ENCODE measurements at places on chromosomes 3 and 15. TPM values are rescaled to one million over a fixed set of nuclear protein-coding genes. Genes with fewer than 3 reads are reported as not detected.

Gene TLR9
- total RNA-seq, result 0.27 TPM

Gene SLC51B
- total RNA-seq, result not detected

Gene RTP2
- total RNA-seq, result not detected

Gene C3orf20
- 0.37 TPM for total RNA-seq

Gene SNX22
- 0.20 TPM for total RNA-seq

DNA sequence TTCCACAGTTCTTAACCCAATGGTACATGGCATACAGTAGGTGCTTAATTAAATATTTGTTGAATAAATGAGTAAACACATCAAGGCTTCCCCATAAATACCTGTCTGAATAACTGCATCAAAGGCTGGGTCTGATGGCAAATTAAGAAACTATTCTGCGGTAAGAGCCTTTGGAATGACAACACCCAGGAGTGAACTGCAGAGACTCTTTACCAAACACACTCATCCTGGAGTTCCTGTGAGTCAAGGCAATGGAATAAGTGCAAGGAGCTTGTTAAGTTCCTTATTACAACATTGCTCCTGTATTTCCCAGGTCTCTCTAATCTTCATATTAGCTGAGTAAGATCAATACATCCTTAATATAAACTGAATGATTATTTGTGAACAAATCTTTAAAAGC lies 119.9 kb upstream of the STT3B start:
- H3K27ac ChIP-seq, result no peak overlapping the region
- H3K27me3 ChIP-seq, result no peaks in the 10 kb centered on the region
- H3K36me3 ChIP-seq, result no peaks in the 10 kb centered on the region

DNA sequence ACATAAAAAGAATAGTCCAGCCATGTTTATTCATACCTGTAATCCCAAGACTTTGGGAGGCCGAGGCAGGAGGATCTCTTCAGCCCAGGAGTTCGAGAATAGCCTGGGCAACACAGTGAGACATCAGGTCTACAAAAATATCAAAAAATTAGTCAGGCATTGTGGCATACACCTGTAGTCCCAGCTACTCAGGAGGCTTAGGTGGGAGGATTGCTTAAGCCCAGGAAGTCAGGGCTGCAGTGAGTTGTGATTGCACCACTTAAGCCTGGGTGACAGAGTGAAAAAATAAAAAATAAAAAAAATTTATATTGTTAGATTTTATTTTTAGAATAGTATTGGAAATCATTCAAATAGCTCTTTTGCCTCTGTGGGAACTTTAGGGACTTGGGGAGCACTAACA lies 12.8 kb upstream of the TM4SF1 start:
- H3K4me1 ChIP-seq, result no peaks in the 10 kb centered on the region
- no peaks in the 10 kb centered on the region for H3K36me3 ChIP-seq
- peaks cover 1% of the 10 kb centered on the region for H3K27me3 ChIP-seq
- no peak overlapping the region for H3K4me3 ChIP-seq
- DNase-seq, result no peak

- DNase-seq, result no peak
- peaks cover 33% of the 10 kb centered on the region for H3K4me1 ChIP-seq
- H3K27me3 ChIP-seq, result no peaks in the 10 kb centered on the region
Measured at GRCh38 chr3:107599772-107600145, 77.0 kb downstream of the BBX start.

GRCh38 chr15:25775317-25775912 lies 87.7 kb downstream of the ATP10A start:
- H3K27ac ChIP-seq, result no peak overlapping the region
- peaks cover 4% of the 10 kb centered on the region for H3K36me3 ChIP-seq
- no peak for DNase-seq
- no peaks in the 10 kb centered on the region for H3K4me1 ChIP-seq
- no peaks in the 10 kb centered on the region for H3K27me3 ChIP-seq

- H3K36me3 ChIP-seq, result no peaks in the 10 kb centered on the region
- no peak for DNase-seq
- H3K27ac ChIP-seq, result no peak overlapping the region
- H3K4me3 ChIP-seq, result no peak overlapping the region
Measured at GRCh38 chr3:14537590-14538450, 2.3 kb downstream of the GRIP2 start.

DNA sequence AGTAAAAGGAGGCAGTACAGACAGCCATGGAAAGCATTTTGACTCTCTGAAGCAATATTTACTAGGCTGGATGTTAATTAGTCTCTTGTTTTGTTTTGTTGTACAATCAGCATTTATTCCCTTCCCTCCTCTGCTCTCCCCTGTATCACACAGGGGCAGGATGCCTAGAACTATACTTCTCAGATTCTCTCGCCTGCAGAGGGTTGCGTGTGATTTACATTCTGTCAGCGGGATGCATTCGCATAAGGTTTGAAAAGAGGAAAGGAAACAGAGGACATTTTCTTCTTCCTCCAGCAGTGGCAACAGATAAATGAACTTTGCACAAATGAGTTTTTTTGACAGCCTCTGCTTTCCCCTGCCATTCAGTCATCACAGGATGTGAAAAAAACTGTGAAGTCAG lies 188.3 kb downstream of the RSL24D1 start:
- no peak overlapping the region for H3K27ac ChIP-seq
- no peaks in the 10 kb centered on the region for H3K27me3 ChIP-seq
- H3K36me3 ChIP-seq, result no peaks in the 10 kb centered on the region
- H3K4me3 ChIP-seq, result no peak overlapping the region

GRCh38 chr3:20811631-20812030 lies 625.6 kb upstream of the SGO1 start:
- H3K36me3 ChIP-seq, result no peaks in the 10 kb centered on the region
- H3K27ac ChIP-seq, result no peak overlapping the region
- H3K27me3 ChIP-seq, result no peaks in the 10 kb centered on the region
- no peak for DNase-seq

DNA sequence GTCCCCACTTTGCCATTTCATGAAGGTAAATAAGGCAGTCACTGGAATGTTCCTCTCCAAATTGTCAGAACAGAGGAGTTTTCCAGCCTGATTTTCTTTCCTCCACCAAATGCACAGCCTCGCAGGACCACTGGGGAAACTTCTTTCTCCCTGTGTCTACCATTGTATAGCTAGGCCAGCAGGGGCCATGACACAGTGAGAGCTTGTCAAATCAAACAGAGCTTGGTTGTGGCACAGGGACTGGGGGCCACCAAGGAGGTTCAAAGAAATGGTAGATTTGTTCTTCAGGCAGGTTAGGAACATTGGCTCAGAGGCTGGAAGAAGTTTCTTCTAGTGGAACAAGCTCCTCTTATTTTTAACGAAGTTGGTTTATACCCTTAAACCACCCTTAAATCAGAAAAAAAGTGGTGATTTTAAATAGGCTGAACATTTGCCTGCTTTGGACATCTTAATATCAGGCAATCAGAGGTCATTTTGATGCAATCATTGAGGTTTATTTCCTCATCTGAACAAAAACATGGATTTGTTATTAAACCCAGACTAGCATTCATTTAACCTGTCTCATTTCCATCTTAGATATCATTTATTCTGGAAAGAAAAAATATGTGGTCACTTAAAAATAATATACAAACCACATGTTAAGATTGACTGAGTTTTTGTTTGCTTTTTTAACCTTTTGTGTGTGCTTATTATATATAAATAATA lies 105.6 kb downstream of the GTPBP8 start:
- no peaks in the 10 kb centered on the region for H3K27me3 ChIP-seq
- no peak for DNase-seq
- H3K36me3 ChIP-seq, result no peaks in the 10 kb centered on the region
- H3K4me3 ChIP-seq, result no peak overlapping the region
- no peak overlapping the region for H3K27ac ChIP-seq

- H3K4me1 ChIP-seq, result no peaks in the 10 kb centered on the region
- no peak overlapping the region for H3K27ac ChIP-seq
- no peak overlapping the region for H3K4me3 ChIP-seq
- H3K36me3 ChIP-seq, result no peaks in the 10 kb centered on the region
- peaks cover 2% of the 10 kb centered on the region for H3K27me3 ChIP-seq
Measured at GRCh38 chr3:194176274-194176991, 40.5 kb downstream of the HES1 start.

DNA sequence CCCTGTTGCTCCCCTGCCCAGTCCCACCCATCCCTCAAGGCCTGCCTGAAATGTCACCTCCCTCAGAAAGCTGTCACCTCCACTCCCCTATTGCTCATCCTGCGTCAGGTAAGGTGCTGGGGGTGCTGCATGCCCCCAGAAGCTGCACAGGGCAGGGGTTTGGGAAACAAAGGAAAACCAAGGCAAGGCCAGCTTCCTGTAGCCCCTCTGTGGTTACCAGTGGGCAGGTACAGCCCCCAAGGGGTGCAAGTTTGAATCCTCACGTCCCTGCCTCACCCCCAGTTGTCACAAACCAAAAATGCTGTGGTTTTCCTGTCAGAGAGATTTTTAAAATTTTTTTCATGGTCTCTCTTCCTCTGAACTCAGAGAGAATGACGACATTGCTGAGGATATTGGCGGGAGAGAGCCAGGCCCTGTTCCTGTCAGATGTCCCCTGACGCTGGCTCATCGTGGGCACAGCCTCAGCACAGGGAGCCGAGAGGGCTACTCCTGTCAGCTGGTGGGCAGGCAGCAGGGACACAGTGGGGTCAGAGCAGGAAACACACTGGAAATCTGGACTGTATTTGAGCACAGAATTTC lies 27.0 kb downstream of the PSTPIP1 start:
- peaks cover 23% of the 10 kb centered on the region for H3K4me1 ChIP-seq
- peak; percentile 53 for DNase-seq
- H3K27me3 ChIP-seq, result no peaks in the 10 kb centered on the region
- peaks cover 54% of the 10 kb centered on the region for H3K36me3 ChIP-seq
- H3K27ac ChIP-seq, result peak overlapping the region; percentile 64
- no peak overlapping the region for H3K4me3 ChIP-seq

DNA sequence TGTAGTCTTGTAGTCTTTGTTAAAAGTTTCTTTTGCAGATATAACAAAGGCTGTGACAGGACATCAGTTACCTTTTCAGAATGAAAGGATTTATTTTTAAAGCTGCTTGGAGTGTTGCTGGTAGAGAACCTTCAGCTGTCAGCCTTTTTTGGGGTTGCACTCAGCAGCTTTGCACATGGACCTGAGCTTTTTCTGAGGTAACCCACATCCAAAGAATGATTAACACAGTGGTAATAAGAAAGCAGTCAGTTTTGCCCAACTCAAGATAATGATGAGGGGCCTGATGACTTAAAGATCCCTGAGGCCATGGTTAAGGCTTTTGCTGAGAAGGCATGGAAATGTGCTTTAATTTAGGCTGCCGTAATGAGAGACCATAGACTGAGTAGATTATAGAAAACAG lies 1042.7 kb downstream of the PLOD2 start:
- H3K4me3 ChIP-seq, result no peak overlapping the region
- DNase-seq, result no peak
- no peak overlapping the region for H3K27ac ChIP-seq
- no peaks in the 10 kb centered on the region for H3K36me3 ChIP-seq
- H3K4me1 ChIP-seq, result no peaks in the 10 kb centered on the region

Measured in CD4-positive, CD25-positive, alpha-beta regulatory T cell (primary cell).